IPS-NIHi11 (cell line): ENCODE measurements at places on chromosomes 16 and 17.

- DNase-seq = peak; percentile 83
Measured at GRCh38 chr17:29140051-29140621, 40.1 kb downstream of the MYO18A start.

DNA sequence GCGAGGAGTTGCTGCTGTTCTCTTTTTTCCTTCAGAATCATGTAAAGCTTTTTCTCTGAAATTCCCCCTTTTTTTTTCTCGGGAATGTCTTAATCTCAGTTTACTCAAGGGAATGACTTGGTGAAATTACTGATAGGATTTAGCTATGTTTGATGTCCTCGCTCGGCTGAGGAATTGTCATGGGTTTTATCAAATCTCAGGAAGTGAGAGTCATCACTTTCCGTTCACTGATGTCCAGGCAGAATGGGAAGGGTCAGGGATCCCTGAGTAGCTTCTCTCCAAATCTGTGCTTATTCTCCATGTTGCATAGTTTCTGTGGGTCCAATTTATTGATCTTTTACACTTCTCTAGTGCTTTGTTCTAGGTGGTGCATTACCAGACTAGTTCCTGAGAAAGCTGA, 6.3 kb downstream of the IGSF6 start:
- no peak for DNase-seq

- no peak for DNase-seq
Measured at GRCh38 chr17:48456589-48456988, 26.6 kb upstream of the SKAP1 start.

DNA sequence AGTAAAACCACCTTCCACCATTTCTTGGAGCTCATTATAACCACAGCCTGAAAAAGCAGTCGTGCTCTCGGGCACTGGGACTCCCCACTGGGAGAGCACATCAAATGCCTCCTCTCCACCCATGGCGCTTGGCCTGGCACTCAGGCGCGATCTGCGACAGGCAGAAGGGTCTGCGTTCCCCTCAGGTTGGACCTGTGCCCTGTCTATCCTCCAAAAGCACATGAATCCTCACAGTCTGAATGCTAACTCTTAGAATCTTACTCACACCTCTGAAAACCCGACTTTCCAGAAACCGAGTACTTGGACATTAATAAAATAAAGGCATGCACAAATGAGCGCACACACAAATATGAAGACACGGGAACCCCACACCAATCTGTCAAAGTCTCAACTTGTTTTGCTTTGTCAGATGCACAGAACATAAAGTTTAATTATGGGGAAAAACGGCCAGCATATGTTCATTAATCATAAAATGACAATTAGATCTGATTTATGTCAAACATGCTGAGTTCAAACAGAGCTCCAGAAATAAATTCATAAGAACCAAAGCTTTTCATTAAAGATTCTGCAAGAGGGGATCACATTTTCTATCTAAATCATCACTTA, 20.5 kb upstream of the FAAP100 start:
- DNase-seq = no peak

DNA sequence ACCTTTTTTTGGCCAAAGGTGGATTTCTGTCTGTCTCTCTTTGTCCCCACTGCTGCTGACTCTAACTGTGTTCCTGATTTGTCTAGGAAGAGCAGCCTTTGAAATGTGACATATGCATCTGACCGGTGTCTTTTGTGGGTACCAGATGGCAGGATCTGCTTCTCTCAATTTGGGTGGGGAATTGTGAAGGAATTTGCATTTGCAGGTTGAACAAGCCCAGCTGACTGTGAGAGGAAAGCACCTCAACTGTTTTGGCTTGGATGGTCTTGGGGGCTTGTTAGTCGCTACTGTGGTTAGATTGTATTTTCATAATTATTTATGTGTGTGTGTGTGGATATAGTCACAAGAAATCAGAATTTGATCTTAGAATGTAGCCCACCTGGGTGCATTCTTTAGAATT, 37.7 kb upstream of the LCMT1 start:
- no peak for DNase-seq

GRCh38 chr17:42514279-42514678, 21.8 kb upstream of the NAGLU start:
- no peak for DNase-seq

DNA sequence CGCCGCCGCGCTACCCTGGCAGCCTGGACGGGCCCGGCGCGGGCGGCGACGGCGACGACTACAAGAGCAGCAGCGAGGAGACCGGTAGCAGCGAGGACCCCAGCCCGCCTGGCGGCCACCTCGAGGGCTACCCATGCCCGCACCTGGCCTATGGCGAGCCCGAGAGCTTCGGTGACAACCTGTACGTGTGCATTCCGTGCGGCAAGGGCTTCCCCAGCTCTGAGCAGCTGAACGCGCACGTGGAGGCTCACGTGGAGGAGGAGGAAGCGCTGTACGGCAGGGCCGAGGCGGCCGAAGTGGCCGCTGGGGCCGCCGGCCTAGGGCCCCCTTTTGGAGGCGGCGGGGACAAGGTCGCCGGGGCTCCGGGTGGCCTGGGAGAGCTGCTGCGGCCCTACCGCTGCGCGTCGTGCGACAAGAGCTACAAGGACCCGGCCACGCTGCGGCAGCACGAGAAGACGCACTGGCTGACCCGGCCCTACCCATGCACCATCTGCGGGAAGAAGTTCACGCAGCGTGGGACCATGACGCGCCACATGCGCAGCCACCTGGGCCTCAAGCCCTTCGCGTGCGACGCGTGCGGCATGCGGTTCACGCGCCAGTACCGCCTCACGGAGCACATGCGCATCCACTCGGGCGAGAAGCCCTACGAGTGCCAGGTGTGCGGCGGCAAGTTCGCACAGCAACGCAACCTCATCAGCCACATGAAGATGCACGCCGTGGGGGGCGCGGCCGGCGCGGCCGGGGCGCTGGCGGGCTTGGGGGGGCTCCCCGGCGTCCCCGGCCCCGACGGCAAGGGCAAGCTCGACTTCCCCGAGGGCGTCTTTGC, 3.1 kb downstream of the HIC1 start:
- peak; percentile 39 for DNase-seq

DNA sequence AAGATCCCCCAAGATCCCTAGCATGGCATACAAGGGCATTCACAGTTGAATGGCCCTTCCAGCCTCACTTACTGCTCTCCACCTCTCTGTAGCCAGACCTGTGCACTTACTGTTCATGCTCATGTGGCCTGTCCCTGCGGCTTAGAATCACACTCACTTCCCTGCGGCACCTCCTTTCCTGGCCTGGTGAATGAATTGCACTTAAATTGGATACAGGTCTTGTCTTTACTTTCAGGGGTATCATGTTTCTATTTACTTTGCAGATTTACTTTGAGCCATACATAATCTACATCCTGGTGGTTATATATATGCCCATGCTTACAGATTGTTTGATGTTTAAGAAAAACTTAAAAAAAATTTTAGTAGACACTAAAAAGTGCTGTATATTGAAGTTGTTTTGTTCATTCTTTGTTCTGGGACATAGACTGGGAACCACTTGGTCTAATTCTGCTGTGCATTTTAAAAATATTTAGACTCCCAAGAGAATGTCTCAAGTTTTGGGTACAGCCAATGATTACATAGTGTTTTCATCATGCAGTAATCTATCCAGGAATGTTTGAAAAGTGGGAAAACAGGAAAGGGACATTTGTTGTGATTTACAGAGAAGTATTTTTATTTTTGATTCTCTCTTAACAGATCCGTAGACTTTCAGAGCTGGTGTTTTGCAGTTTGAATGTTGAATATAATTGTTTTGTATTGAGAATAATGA, 63.9 kb downstream of the NUP88 start:
- DNase-seq = no peak

DNA sequence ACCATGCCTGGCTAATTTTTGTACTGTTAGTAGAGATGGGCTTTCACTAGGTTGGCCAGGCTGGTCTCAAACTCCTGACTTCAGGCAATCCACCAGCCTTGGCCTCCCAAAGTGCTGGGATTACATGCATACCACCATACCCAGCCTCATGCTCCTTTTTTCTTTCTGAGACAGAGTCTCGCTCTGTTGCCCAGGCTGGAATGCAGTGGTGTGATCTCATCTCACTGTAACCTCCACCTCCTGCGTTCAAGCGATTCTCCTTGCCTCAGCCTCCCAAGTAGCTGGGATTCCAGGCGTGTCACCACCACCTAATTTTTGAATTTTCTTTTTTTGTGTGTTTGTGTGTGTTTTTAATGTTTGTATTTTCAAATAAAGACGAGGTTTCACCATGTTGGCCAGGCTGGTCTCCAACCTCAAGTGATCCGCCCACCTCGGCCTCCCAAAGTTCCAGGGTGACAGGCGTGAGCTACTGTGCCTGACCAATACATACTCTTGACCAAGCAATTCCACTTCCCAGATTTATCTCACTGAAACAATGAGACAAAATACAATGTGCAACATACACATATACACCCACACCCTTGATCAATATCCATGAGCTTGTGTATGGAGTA, 5.0 kb downstream of the GRB2 start:
- DNase-seq = no peak

DNA sequence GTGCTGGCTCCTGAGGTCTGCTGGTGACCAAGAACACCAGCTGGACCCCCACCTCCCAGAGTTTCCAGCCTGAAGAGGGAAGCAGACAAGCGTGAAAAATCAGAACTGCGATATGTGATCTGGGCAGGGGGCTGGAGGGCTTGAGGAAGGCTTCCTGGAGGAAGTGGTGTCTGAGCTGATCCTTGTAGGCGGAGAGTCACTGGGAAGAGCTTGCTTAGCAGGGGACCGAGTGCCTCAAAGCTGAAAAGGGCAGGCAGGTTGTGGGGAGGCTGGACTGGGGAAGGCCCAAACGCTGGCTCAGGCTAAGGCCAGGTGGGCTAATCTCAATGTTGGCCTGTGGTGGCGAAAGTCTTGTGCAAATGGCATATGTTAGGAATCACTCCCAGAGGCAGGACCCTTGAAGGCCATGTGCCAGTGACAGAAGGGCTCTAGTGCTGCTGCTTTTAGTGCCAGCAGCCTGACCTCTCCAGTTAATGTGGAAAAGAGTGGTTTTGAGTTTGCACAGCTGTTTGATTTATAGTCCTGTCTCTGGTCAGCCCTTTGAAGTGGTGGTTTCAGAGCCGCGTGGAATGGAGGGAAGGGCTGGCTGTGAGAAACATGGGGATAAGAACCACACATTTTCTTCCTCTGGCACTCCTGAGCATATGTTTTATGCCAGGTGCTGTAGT, 85.3 kb upstream of the LGALS9 start:
- no peak for DNase-seq

- DNase-seq = peak; percentile 35
Measured at GRCh38 chr16:28218109-28218508, 6.3 kb upstream of the XPO6 start.

DNA sequence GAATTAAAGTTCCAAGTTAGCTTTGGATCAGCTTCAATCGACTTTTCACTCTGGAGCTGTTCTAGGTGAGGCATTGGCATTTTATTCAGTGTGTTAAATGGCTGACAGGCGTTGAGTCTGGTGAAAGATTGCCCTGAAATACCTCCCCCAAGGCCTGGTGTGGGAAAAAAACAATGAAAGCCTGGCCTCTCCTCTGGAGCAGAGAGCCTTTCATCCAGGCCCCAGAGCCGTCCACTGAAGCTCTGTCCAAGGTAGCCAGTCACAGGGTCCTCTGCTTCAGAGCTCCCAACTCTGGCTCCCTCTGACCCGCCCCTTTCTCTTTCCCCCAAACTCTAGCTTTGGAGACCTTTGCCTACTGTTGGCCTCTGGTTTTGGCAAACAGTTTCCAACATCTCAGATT, 123.6 kb upstream of the CRHR1 start:
- peak; percentile 69 for DNase-seq
